ENCODE measurements at places on chromosomes 11 and 22.
A peak's percentile ranks its signal among the peaks of the same experiment; 100 is the strongest.

GRCh38 chr22:44276041-44276440 lies 36.7 kb downstream of the SHISAL1 start:
- no peak for DNase-seq

- no peak for DNase-seq
Observed at GRCh38 chr11:46457659-46458424, 66.3 kb upstream of the CHRM4 start.

- no peak for DNase-seq
Observed at GRCh38 chr11:118184784-118185579, 8.5 kb upstream of the SCN2B start.

DNA sequence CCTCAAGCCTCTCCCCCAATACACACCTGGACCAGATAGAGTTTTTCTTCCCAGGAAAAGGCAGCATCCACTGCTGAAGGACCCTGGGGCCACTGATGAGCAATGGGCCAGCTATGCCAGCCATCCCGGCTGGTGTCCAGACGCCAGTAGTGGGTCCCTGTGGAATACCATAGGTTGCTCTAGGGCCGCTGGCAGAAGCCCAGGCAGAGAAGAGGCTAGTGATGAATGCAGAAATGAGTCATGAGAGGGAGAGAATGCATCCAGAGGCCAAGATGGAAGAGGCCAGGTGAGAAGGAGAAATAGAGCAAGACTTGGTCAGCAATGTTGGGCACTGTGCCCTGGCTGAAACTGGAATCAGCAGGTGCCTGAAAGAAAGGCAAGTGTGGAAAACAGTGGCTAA lies 8.9 kb downstream of the HPX start:
- peak; percentile 85 for DNase-seq

DNA sequence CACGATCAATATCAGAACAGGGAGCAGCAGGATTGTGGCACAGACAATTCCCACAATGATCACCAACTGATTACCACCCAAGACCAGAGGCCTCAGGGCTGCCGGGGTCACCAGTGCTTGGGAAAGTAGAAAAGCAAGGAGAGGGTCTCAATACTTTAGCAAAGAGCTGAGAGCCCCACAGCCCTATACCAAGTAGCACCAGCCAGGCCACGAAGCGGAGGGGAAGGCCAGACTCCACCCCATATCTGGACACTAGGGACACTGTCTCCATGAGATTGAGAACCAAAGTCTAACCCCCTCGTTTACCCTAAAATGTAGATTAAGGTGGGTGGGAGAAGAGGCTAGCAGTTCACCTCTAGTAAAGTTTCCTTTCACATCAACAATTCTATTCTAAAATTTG lies 24.1 kb upstream of the SCN2B start:
- DNase-seq, result no peak

DNA sequence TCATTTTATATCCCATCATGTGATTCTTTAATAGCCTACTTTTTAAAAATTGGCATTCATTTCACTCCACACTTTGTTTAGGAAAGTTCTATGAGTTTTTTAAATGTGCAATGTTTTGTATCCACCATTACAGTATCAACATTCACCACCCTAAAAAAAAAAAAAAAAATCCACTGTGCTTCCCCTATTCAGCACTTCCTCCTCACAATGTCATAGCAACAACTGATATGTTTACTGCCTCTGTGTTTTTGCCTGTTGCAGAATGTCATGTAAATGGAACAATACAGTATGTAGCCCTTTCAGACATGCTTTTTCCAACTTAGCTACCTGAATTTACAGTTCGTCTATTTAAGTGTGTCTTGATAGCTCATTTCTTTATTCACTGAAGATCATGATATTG lies 754.2 kb downstream of the FAM181B start:
- DNase-seq, result no peak

- DNase-seq, result no peak
Observed at GRCh38 chr22:25420925-25421904, 143.3 kb upstream of the GRK3 start.

GRCh38 chr11:114308689-114309089 lies 12.5 kb downstream of the NNMT start:
- DNase-seq, result no peak

- no peak for DNase-seq
Observed at GRCh38 chr11:8315954-8316353, 52.3 kb upstream of the LMO1 start.

GRCh38 chr11:58629857-58630256 lies 7.4 kb downstream of the CNTF start:
- DNase-seq, result no peak

- DNase-seq, result no peak
Observed at GRCh38 chr11:59724066-59724465, 10.4 kb upstream of the OR10V1 start.

Data from RCC 7860 (cell line).